HS-27A (cell line): ENCODE measurements at places on chromosomes 11 and 22.

- no peak for DNase-seq
Observed at GRCh38 chr11:2298795-2299761, 2.6 kb downstream of the C11orf21 start.

DNA sequence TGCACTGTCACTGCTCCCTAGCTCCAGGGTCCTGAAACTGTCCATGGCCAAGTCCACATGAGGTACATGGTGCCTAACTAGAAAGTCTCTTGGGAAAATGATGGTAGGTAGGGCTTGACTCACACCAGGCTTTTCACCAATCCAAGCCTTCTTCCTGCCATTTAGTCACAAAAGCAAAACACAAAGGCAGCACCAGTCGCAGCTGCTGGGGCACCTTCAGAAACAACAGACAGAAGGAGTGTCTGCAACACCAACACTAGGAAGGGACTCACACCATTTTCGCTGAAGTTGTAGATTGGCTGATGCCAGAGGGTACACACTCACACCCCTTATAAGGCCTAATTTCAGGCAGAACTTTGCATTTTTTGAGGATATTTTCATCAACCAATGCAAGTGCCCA lies 55.7 kb downstream of the SYTL2 start:
- no peak for DNase-seq

DNA sequence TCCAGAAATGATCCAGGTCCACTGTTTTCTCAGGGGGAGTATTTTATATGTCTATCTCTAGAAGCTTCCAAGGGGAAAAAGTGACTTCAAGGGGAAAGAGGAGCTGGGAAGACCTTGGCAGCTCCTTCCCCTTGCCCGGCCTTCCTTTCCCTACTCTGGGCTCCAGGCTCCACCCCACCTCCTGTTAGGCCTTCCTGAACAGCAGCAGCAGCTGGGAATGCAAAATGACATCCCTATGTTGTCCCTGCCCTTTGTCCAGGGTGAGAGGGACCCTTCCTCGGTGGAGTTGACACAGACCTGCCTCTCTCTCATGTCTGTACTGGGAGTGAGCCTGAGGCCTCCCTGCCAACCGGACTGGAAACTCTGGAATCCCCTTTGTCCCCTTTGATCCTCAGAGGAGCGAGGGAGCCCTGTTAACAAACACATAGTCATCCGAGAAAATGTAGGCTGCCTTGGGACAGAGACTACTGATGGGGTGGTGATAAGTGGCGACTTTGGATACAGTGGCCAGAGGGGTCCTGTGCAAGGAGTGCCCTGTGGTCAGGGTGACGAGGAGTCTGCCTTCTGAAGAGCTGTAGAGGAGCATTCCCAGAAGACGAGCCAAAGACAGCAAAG lies 9.0 kb upstream of the MALAT1 start:
- DNase-seq, result no peak

- DNase-seq, result no peak
Observed at GRCh38 chr22:32587449-32587848, 112.8 kb downstream of the FBXO7 start.

- no peak for DNase-seq
Observed at GRCh38 chr11:67033661-67034166, 10.8 kb downstream of the SYT12 start.
